ENCODE measurements at places on chromosomes 1 and 21.

- no peak for DNase-seq
Observed at GRCh38 chr1:221337106-221337505, 404.8 kb downstream of the DUSP10 start.

GRCh38 chr1:84861516-84861915 lies 31.5 kb downstream of the LPAR3 start:
- DNase-seq = no peak

- DNase-seq = no peak
Observed at GRCh38 chr1:93710499-93711453, 29.1 kb upstream of the BCAR3 start.

- DNase-seq = no peak
Observed at GRCh38 chr1:199123615-199124014, 484.8 kb downstream of the PTPRC start.

DNA sequence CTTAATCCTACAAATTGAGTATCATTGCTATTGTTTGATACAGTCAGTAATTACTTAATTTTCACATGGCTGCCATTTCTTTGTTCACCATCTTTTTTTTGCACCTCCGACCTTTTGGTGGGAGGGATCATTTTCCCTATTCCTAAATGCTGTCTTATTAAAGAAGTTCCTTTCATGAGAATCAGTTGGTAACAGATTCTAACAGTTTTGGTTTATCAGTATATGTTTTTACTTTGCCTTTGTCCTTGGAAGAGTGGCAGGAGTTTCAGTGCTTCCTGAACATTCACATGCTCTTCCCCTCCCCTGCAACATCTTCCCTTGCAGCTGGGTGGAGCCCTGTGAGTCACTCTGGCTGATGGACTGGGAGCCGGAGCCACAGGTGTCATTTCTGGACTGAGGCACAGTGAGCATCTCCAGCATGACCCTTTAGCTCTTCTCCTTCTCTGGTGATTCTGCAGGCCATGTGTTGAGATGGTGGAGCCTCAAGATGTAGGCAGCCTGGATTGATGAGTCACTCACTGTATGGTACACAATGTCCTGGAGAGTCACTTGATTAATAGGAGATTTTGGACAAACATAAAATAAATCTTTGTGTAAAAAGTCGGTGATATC lies 217.7 kb downstream of the URB2 start:
- no peak for DNase-seq

DNA sequence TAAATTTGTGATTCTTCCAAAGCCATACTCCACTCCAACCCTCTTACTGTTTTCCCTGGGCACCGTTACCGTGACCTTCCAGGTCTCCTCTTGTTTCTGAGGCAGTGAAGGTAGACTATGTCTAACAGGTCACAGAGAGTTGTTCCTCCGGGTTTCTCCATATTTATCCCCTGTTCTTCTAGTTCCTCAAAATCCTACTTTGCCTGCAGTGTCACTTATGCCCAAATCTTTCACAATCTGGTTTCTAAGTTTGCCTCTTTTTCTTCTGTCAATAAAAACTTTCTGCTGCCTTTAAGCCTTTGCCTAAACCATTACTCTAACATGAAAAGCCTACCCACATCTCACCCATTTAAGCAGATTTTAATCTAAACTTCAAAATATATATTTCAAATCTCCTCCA lies 87.7 kb downstream of the C4BPA start:
- no peak for DNase-seq
